CD8-positive, alpha-beta memory T cell (primary cell): ENCODE measurements at places on chromosomes 16 and 17. TPM values are rescaled to one million over a fixed set of nuclear protein-coding genes. Genes with fewer than 3 reads are reported as not detected.

The ANKFN1 gene
- total RNA-seq, result not detected

The CDYL2 gene
- total RNA-seq, result 40.6 TPM

The SP6 gene
- 0.09 TPM for total RNA-seq

The HSPB9 gene
- 0.15 TPM for total RNA-seq

The CCDC144A gene
- total RNA-seq, result 0.95 TPM

The KCNH4 gene
- total RNA-seq, result 1.7 TPM

DNA sequence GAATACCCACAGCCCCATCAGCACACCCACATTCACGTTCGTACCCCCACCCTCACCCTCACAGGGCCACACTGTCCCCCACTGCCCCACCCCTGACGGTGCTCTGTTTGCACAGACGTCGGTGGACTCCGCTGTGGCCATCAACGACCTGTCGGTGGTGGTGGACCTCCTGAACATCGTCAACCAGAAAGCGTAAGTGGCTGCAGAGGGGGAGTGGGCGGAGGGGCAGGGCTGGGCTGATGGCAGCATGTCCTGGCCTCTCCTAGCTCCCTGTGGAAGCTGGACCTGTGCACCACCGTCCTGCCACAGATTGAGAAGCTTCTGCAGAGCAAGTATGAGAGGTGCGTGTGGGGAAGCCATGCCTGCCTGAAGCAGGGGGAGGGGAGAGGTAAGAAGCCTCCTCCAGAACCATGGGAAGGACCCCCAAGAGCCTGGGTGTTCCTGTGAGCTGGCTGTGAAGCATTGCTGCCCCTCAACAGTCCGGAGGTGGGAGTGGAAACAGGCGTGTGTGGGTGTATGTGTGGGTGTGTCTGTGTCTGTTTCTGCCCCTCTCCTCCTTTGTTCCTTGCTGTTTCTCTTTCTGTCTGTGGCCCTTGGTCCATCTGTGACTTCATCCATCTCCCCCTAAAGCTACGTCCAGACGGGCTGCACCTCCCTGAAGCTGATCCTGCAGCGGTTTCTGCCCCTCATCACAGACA, 20.3 kb downstream of the KATNB1 start:
- H3K4me3 ChIP-seq, result no peak overlapping the region
- no peak for DNase-seq
- H3K4me1 ChIP-seq, result no peaks in the 10 kb centered on the region
- H3K36me3 ChIP-seq, result no peaks in the 10 kb centered on the region
- no peaks in the 10 kb centered on the region for H3K27me3 ChIP-seq

GRCh38 chr17:4412933-4413831, 20.6 kb upstream of the SPNS3 start:
- H3K4me1 ChIP-seq, result peaks cover 6% of the 10 kb centered on the region
- peak; percentile 76 for DNase-seq
- peak overlapping the region; percentile 26 for H3K4me3 ChIP-seq
- no peak overlapping the region for H3K27ac ChIP-seq

DNA sequence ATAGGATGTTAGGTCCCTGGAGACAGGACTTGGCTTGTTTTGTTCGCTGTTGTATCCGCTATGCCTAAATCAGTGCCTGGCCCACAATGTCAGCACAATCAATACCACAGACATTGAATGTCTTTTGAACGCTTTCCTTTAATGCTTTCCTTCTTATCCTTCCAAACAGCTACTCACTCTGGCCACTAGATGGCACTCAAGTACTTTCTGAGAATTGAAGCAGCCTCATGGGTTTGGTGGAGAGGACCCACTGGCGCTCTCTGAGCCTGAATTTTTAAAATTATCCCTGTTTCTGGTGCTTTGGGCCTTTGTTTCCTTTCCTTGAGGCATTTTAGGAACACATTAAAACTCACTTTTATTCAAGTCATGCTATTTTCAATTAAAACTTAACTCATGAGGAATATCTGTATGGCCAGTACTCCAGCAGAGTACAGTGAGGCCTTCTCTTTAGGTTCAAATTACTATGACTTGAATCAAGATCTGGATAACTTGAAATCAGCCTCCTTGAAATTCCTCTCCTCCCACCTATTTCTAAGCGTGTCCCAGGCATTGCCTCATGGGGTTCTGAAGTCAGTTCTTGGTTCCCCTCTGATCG, 3.2 kb upstream of the NLRP1 start:
- no peak overlapping the region for H3K27ac ChIP-seq
- no peak for DNase-seq
- H3K27me3 ChIP-seq, result no peaks in the 10 kb centered on the region
- no peak overlapping the region for H3K4me3 ChIP-seq
- H3K36me3 ChIP-seq, result peaks cover 3% of the 10 kb centered on the region

- peak; percentile 44 for DNase-seq
- H3K27me3 ChIP-seq, result no peaks in the 10 kb centered on the region
- no peaks in the 10 kb centered on the region for H3K36me3 ChIP-seq
- H3K4me3 ChIP-seq, result peak overlapping the region; percentile 45
- peak overlapping the region; percentile 47 for H3K27ac ChIP-seq
Measured at GRCh38 chr17:1484676-1485422, 7.6 kb downstream of the MYO1C start.

GRCh38 chr16:14284371-14284770, 213.3 kb downstream of the MRTFB start:
- no peaks in the 10 kb centered on the region for H3K36me3 ChIP-seq
- no peak for DNase-seq
- H3K4me1 ChIP-seq, result peaks cover 3% of the 10 kb centered on the region
- no peaks in the 10 kb centered on the region for H3K27me3 ChIP-seq
- no peak overlapping the region for H3K4me3 ChIP-seq
- H3K27ac ChIP-seq, result no peak overlapping the region

DNA sequence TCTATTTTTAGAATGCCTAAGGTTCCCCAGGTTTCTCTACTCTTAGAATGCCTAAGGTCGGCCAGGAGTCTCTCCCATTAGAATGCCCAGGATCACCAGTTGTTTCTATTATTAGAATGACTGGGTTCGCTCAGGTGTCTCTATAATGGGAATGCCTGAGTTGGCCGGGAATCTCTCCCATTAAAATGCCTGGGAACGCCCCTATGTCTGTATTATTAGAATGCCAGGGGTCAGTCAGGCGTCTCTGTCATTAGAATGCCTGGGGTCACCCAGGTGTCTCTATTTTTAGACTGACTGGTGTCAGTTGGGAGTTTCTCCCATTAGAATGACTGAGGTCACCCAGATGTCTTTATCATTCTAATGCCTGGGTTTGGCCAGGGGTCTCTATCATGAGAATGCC, 2252.5 kb downstream of the TP53TG3F start:
- H3K36me3 ChIP-seq, result no peaks in the 10 kb centered on the region
- H3K27me3 ChIP-seq, result no peaks in the 10 kb centered on the region
- H3K27ac ChIP-seq, result no peak overlapping the region
- H3K4me1 ChIP-seq, result no peaks in the 10 kb centered on the region
- no peak overlapping the region for H3K4me3 ChIP-seq

- peaks cover 4% of the 10 kb centered on the region for H3K27me3 ChIP-seq
- H3K36me3 ChIP-seq, result no peaks in the 10 kb centered on the region
- no peak overlapping the region for H3K4me3 ChIP-seq
- DNase-seq, result no peak
Measured at GRCh38 chr17:17453088-17453487, 23.7 kb upstream of the MED9 start.

DNA sequence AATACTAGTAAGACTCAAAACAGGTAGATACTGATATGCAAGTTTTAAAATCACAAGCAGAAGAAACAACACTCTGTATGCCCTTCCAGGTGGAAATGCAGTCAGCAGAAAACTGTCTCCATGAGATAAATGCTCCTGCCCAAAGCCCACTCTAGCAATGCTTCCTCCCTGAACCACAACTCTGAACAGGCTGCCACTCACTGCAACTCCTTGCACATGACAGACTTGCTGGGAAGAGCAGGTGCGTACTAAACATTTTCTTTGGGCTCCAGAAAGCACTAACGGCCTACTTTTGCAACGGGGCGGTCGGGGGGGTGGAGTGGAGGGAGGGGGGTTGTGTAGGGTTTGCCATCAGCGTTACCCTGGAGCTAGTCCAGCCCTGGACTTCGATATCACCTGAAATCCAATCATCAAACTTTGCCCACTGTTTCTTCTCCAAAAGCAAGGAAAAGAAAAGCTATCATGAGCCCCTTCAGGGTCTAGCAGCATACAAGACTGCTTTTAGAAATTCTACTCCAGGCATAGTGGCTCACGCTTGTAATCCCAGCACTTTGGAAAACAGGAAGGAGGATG, 46.1 kb downstream of the ANKRD11 start:
- DNase-seq, result no peak
- no peaks in the 10 kb centered on the region for H3K36me3 ChIP-seq
- H3K4me3 ChIP-seq, result no peak overlapping the region

- H3K36me3 ChIP-seq, result no peaks in the 10 kb centered on the region
- no peak overlapping the region for H3K27ac ChIP-seq
- H3K27me3 ChIP-seq, result no peaks in the 10 kb centered on the region
- no peaks in the 10 kb centered on the region for H3K4me1 ChIP-seq
- no peak for DNase-seq
Measured at GRCh38 chr16:52450916-52451315, 96.0 kb downstream of the TOX3 start.

GRCh38 chr17:3513305-3514035, 37.7 kb downstream of the ASPA start:
- no peak for DNase-seq
- H3K27ac ChIP-seq, result no peak overlapping the region
- no peaks in the 10 kb centered on the region for H3K36me3 ChIP-seq
- H3K27me3 ChIP-seq, result no peaks in the 10 kb centered on the region

DNA sequence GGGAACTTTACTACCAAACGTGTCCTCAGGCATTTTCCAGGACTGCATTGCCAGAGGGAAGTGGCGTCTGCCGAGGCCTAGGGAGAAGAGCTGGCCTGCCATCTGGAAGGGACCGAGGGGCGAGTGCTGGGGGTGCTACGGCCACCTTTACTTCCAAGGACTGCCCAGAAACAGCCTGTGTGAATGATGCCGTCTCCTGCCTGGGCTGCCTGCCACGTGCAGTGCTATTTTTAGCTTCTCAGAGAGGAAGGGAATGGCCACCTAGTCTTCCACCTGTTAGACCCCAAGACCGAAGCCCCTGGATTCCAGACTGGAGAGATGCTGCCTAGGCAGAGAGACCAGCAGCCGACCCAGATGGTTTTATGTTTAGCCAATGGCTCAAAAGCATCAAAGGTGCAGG, 57.2 kb downstream of the VAC14 start:
- H3K4me1 ChIP-seq, result no peaks in the 10 kb centered on the region
- no peak overlapping the region for H3K27ac ChIP-seq
- H3K36me3 ChIP-seq, result no peaks in the 10 kb centered on the region
- no peak overlapping the region for H3K4me3 ChIP-seq

GRCh38 chr17:48297825-48298224, 132.2 kb downstream of the SKAP1 start:
- H3K27ac ChIP-seq, result no peak overlapping the region
- H3K4me1 ChIP-seq, result peaks cover 46% of the 10 kb centered on the region
- H3K36me3 ChIP-seq, result no peaks in the 10 kb centered on the region
- DNase-seq, result no peak
- no peaks in the 10 kb centered on the region for H3K27me3 ChIP-seq

DNA sequence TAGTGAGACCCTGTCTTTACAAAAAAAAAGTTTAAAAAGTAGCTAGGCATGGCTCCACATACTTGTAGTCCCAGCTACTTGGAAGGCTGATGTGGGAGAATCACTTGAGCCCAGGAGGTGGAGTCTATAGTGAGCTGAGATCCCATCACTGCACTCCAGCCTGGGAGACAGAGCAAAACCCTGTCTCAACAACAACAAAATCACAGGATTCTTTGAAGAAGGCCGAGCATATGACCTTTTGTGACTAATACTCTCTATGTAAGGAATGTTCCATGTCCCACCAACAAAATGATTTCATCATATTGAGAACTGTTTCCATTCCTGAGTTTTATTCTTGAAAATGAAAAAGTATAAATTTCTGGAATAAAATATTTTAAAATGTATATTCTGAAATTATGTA, 58.9 kb upstream of the EFCAB3 start:
- no peak overlapping the region for H3K27ac ChIP-seq
- H3K4me3 ChIP-seq, result no peak overlapping the region
- DNase-seq, result no peak
- no peaks in the 10 kb centered on the region for H3K4me1 ChIP-seq
- H3K36me3 ChIP-seq, result no peaks in the 10 kb centered on the region
- no peaks in the 10 kb centered on the region for H3K27me3 ChIP-seq
